ENCODE measurements at places on chromosomes 2 and 18.

- no peak overlapping the region for H3K4me3 ChIP-seq
- H3K27me3 ChIP-seq, result peaks cover 4% of the 10 kb centered on the region
Measured at GRCh38 chr2:23347471-23348092, 37.4 kb upstream of the KLHL29 start.

GRCh38 chr18:79388043-79388442 is 7.7 kb upstream of the NFATC1 start:
- no peak for DNase-seq
- H3K4me1 ChIP-seq, result peaks cover 13% of the 10 kb centered on the region
- H3K27ac ChIP-seq, result no peak overlapping the region
- peaks cover 3% of the 10 kb centered on the region for H3K27me3 ChIP-seq

GRCh38 chr2:44016282-44016681 is 20.5 kb upstream of the LRPPRC start:
- no peak overlapping the region for H3K27ac ChIP-seq
- no peak overlapping the region for H3K4me3 ChIP-seq
- DNase-seq, result peak; percentile 75

DNA sequence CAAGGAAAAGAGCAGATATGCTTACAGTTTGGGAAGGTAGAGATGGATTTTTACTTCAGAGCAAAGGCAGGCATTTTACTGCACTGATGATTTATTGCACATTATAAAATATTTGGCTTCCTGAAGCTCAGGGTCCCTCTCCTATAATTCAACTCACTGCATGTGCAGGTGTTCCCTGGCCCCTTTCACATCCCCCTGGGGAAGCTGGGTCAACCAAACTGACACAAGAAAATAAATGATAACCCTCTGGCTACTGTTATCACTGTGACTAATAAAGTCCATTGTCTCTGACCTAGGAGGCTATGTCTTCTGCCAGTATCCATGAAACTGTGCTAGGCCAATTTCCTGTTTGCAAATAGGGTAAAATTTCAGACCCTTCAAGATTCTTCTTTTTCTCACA is 163.1 kb downstream of the ARL6IP6 start:
- no peaks in the 10 kb centered on the region for H3K27me3 ChIP-seq
- DNase-seq, result no peak
- H3K4me1 ChIP-seq, result no peaks in the 10 kb centered on the region
- no peaks in the 10 kb centered on the region for H3K36me3 ChIP-seq
- no peak overlapping the region for H3K4me3 ChIP-seq

GRCh38 chr2:203070701-203071100 is 56.0 kb downstream of the NBEAL1 start:
- no peak overlapping the region for H3K4me3 ChIP-seq
- no peaks in the 10 kb centered on the region for H3K27me3 ChIP-seq
- no peak overlapping the region for H3K27ac ChIP-seq
- H3K4me1 ChIP-seq, result no peaks in the 10 kb centered on the region
- DNase-seq, result no peak
- no peaks in the 10 kb centered on the region for H3K36me3 ChIP-seq

DNA sequence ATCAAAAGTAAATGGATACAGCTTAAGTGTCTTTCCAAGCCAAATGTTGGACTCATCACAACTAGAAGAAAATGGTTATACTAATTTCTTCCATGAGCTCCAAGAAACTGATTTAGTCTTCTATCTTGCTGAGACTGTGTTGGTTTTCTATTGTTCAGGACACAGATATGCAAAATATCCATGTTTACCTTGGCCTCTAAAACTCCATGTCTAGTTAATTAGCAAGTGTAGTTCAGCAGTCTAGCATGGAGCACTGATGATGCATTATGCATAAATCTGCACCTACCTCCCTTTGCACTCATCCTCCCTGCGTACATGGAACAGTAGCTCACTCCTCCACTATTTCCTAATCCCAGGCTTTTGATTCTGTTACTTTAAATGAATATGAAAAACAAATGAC is 731.4 kb upstream of the CHAC2 start:
- H3K27me3 ChIP-seq, result no peaks in the 10 kb centered on the region
- H3K4me1 ChIP-seq, result no peaks in the 10 kb centered on the region
- DNase-seq, result no peak
- no peaks in the 10 kb centered on the region for H3K36me3 ChIP-seq
- no peak overlapping the region for H3K27ac ChIP-seq

- H3K36me3 ChIP-seq, result no peaks in the 10 kb centered on the region
- H3K27me3 ChIP-seq, result no peaks in the 10 kb centered on the region
- no peak overlapping the region for H3K4me3 ChIP-seq
- no peak for DNase-seq
- H3K27ac ChIP-seq, result no peak overlapping the region
- no peaks in the 10 kb centered on the region for H3K4me1 ChIP-seq
Measured at GRCh38 chr18:28409811-28410210, 232.9 kb upstream of the CDH2 start.

- H3K27ac ChIP-seq, result no peak overlapping the region
- no peaks in the 10 kb centered on the region for H3K4me1 ChIP-seq
- no peak overlapping the region for H3K4me3 ChIP-seq
Measured at GRCh38 chr2:211070547-211070946, 514.1 kb downstream of the CPS1 start.

- H3K27me3 ChIP-seq, result no peaks in the 10 kb centered on the region
- no peaks in the 10 kb centered on the region for H3K36me3 ChIP-seq
- no peak overlapping the region for H3K4me3 ChIP-seq
- DNase-seq, result no peak
- H3K4me1 ChIP-seq, result no peaks in the 10 kb centered on the region
- H3K27ac ChIP-seq, result no peak overlapping the region
Measured at GRCh38 chr2:203697190-203697589, 9.2 kb upstream of the CD28 start.

DNA sequence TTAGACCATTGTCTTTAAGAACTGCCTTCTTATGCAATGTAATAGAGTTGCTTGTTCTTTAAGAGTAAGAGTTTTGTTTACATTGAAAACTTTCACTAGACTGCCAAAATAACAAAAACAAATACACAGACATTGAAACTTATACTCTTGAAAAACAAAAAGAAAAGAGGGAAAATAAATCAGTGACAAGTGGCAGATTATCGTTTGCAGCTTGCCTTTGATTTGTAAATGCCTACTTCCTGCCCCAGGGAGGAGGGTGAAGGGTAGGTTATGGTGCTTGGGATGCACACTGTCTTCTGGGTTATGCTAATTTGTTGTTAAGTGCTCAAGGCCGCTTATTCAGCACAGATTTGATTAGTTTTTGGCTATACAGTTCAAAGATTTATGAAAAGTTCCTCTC is 198.7 kb downstream of the TGIF1 start:
- H3K4me1 ChIP-seq, result no peaks in the 10 kb centered on the region
- H3K27me3 ChIP-seq, result no peaks in the 10 kb centered on the region
- H3K4me3 ChIP-seq, result no peak overlapping the region
- no peak overlapping the region for H3K27ac ChIP-seq
- no peak for DNase-seq
- no peaks in the 10 kb centered on the region for H3K36me3 ChIP-seq

- H3K4me1 ChIP-seq, result peaks cover 18% of the 10 kb centered on the region
- DNase-seq, result no peak
- H3K4me3 ChIP-seq, result peak overlapping the region; percentile 51
- H3K27me3 ChIP-seq, result no peaks in the 10 kb centered on the region
- peak overlapping the region; percentile 74 for H3K27ac ChIP-seq
Measured at GRCh38 chr2:148553332-148553887, 91.1 kb upstream of the EPC2 start.

GRCh38 chr2:42937171-42937875 is 144.9 kb upstream of the HAAO start:
- H3K27ac ChIP-seq, result no peak overlapping the region
- no peak for DNase-seq
- no peak overlapping the region for H3K4me3 ChIP-seq
- no peaks in the 10 kb centered on the region for H3K4me1 ChIP-seq
- no peaks in the 10 kb centered on the region for H3K36me3 ChIP-seq

- no peak overlapping the region for H3K4me3 ChIP-seq
- H3K36me3 ChIP-seq, result peaks cover 16% of the 10 kb centered on the region
- H3K27ac ChIP-seq, result no peak overlapping the region
- no peaks in the 10 kb centered on the region for H3K4me1 ChIP-seq
- DNase-seq, result no peak
Measured at GRCh38 chr2:180992994-180993393, 12.6 kb downstream of the UBE2E3 start.

GRCh38 chr2:72291059-72291458 is 143.4 kb upstream of the CYP26B1 start:
- no peaks in the 10 kb centered on the region for H3K36me3 ChIP-seq
- no peaks in the 10 kb centered on the region for H3K27me3 ChIP-seq
- DNase-seq, result no peak

DNA sequence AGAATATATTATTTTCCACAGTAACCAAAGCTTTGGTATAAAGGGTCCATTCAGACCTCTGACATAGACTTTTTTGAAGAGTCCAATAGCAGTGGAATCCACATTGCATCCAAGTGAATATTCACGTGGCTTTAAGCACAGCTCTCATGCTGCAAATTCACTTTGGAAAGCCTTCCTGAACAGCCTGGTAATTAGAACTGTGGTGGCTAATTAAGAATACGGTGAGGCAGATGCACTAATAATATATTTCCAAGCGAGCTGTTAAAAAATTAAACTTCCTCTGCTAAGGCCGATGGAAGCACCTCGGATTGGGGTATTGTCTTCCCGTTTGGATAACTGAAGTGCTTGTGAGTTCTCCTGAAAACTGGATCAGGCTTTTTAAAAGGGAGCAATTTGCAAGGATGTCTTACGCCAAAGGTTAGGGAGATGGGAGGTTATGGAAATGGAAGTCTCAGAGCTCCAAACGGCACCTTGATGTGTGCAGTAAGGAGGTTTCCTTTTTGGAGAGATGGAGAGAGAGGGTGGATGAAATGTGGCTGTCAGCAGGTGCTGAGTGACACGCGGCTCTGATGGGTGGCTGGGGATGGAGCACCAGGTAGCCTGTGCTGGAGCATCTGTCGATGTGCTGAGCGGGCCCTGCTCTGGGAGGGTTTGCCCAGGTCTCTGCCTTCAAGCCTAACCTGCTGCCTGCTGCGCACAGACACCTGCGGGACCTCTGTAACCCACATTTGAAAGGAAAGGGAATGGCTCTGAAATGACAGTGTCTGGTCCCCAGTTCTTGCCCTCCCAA is 37.5 kb downstream of the CABLES1 start:
- H3K4me1 ChIP-seq, result no peaks in the 10 kb centered on the region
- H3K36me3 ChIP-seq, result no peaks in the 10 kb centered on the region
- no peak overlapping the region for H3K27ac ChIP-seq
- no peaks in the 10 kb centered on the region for H3K27me3 ChIP-seq

DNA sequence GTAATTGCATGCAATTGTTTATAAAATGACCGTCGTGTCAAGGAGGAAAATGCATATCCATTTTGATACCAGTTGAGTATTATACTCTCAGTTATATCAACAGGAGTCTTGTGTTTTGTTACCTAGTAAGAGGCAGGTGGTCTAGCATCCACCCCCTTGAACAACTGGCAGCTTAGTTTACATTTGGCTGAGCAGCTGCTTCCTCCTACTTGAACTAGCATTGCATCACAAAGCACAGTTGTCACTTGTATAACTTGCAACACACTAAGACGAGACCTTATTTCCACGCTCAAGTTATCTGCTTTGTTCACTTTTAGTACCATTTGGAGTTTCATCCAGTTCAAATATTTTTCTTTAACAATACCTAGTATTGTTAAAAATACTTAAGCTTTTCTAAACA is 75.4 kb upstream of the UBE2E3 start:
- H3K27me3 ChIP-seq, result peaks cover 6% of the 10 kb centered on the region
- H3K4me1 ChIP-seq, result no peaks in the 10 kb centered on the region
- no peaks in the 10 kb centered on the region for H3K36me3 ChIP-seq
- H3K4me3 ChIP-seq, result no peak overlapping the region
- H3K27ac ChIP-seq, result no peak overlapping the region

DNA sequence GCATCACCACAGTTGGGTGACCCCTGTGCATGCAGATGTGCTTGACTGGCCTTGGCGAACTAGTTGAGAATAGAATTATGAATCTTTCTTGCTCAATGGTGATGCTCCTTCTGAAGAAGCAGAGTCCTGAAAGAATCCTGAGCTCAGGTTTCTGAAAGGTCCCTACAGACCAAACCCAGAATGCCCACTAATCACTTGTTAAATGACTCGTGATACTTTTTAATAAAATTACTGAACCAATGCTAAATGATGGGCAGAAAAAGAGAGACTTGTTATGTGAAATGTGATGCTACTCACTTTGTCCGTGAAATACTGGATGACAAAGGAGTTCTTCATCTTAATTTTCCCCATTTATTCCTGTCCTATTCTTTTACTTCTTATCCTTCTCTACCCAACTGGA is 263.5 kb upstream of the LRRTM1 start:
- no peak overlapping the region for H3K27ac ChIP-seq
- no peaks in the 10 kb centered on the region for H3K27me3 ChIP-seq
- no peaks in the 10 kb centered on the region for H3K4me1 ChIP-seq
- no peak for DNase-seq
- H3K36me3 ChIP-seq, result no peaks in the 10 kb centered on the region

- H3K27ac ChIP-seq, result no peak overlapping the region
- H3K4me1 ChIP-seq, result 0 out of 2 replicates have a peak, but pooled peaks cover 3% of the 10 kb centered on the region
- no peak overlapping the region for H3K4me3 ChIP-seq
- no peaks in the 10 kb centered on the region for H3K27me3 ChIP-seq
- H3K36me3 ChIP-seq, result no peaks in the 10 kb centered on the region
Measured at GRCh38 chr18:8942021-8942908, 160.2 kb upstream of the NDUFV2 start.

- H3K36me3 ChIP-seq, result no peaks in the 10 kb centered on the region
- no peak overlapping the region for H3K4me3 ChIP-seq
- no peak for DNase-seq
- H3K27ac ChIP-seq, result no peak overlapping the region
Measured at GRCh38 chr2:109537565-109538222, 76.1 kb downstream of the SEPTIN10 start.

DNA sequence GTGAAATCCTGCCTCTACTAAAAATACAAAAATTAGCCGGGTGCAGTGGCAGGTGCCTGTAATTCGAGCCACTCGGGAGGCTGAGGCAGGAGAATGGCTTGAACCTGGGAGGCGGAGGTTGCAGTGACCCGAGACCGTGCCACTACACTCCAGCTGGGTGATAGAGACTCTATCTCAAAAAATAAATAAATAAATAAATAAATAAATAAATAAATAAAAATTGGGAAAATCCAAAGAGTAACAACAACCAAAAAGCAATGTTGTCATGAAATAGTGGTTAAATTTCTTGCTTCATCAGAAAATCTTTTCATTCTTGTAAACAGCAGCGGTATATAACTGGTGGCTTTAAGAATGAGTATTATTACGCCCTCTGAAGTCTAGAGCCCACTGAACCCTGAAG is 54.4 kb downstream of the HEATR5B start:
- no peak for DNase-seq
- no peak overlapping the region for H3K4me3 ChIP-seq
- no peaks in the 10 kb centered on the region for H3K4me1 ChIP-seq
- H3K36me3 ChIP-seq, result peaks cover 27% of the 10 kb centered on the region

DNA sequence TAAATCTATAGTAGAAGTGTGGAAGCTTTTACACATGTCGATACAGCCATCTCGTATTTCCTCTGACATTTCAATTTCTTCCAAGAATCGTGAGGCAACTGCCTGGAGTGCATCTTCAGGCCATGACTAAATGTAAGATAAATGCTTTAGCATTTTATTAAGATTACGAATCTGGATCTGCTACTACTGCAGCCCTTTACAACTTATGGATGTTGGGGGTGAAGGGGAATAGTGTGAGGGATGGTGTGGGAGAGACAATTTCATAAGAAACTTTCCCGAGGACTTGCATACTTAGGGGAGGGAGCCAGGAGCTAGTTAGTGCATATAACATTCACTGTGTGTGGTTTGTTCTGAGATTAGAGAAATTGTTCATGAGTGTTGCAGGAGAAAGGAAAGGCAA is 204.8 kb downstream of the SLC39A10 start:
- no peak overlapping the region for H3K27ac ChIP-seq
- no peaks in the 10 kb centered on the region for H3K27me3 ChIP-seq

All from DND-41 (cell line).